ENCODE measurements at places on chromosomes 4 and X.

GRCh38 chrX:43469391-43470054, 186.6 kb upstream of the MAOA start:
- no peak for DNase-seq

DNA sequence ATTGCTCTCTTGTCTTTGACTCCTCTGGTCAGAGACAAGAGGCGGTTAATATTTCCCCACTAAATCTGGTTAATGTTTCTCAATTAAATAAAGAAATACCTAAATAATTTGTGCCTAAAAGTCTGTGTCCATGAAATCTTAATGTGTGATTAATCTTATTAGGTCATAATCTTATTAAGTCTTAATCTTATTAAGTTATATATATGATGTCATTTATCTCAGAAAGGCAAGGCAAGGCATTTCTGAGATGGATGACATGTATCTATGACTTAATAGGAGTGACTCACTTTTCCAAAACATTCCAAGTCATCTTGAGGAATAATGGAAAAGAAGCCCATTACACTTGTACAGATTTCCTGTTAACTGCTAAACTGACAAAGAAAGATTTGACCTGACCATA, 74.7 kb downstream of the TRAM1L1 start:
- no peak for DNase-seq

DNA sequence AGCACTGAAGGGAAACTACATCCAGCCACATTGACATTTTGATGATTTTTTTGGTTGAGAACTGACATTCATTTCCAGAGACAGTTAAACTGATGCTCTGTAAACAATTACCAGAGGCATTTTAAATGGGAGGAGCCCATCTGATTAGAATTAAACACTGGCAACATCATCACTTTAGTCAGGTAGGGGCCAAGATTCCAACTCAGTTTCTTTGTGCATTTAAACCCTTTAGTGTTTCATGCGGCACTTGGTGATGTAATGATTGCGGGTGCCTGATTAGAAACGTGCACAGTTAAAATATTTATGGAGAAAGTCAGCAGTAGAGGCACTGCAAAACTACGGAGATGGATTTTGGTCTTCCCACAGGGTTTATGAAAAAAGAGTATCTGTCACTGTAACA, 16.1 kb downstream of the TNIP3 start:
- DNase-seq = no peak

DNA sequence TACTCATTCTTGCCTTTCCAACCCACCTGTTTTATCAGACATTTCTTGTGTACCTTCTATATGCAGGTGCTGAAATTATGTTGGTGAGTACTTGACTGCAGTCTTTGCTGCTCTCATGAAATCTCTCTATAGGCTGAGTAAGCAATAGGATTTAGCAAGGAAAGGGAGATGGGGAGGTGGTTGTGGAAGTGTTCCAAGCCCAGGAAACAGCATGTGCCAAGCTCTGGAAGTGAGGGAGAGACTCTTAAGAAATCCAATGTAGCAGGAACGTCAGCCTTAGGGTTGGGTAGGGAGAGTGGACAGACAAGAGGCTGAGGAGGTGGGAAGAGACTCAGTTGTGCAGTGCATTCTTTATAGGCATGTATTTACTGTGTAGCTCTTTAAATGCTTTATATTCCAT, 5.6 kb downstream of the SEPTIN11 start:
- no peak for DNase-seq

GRCh38 chr4:163833669-163834068, 339.2 kb downstream of the TMA16 start:
- no peak for DNase-seq

- no peak for DNase-seq
Observed at GRCh38 chrX:136961594-136962135, 72.1 kb downstream of the GPR101 start.

DNA sequence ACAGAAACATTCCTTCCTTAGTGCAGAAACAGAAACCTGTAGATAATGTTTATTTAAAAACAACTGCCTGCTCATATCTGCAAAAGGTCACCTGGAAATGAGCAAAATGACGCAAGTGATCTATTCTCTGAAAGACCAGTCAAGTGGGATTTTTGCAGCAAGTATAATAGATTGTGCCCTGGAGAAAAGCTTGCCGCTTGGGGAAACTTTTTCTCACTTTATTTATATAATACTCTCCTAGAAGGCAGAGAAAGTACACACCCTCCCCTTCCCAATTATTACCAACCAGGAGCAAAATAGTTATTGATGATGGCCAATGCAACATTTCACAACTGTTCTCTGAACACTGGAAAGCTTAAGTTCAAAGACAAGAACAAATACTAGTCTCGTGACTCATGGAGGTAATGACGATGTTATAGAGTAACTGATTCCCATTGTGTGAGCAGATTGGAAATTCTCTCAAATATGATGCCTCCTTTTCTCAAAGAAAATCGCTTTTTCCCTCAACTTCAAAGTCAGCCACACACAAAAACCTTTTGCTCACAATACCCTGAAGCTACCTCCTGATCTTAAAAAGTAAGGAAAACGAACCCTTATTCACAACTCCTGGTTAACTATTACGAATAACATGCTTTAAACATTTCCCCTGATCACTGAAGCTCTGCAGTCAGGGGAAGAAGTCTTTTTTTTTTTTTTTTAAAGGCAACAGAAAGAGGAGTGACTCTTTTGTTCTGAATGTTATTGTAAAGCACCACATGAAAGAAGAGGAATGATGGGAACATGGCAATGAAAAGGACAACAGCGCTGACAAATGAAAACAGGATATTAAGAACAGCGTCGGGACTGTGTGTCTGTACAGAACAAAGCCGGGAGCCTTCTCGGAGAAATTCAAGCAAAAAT, 41.0 kb downstream of the MID1 start:
- peak; percentile 27 for DNase-seq

GRCh38 chrX:139903210-139903609, 29.6 kb downstream of the ATP11C start:
- DNase-seq = no peak

DNA sequence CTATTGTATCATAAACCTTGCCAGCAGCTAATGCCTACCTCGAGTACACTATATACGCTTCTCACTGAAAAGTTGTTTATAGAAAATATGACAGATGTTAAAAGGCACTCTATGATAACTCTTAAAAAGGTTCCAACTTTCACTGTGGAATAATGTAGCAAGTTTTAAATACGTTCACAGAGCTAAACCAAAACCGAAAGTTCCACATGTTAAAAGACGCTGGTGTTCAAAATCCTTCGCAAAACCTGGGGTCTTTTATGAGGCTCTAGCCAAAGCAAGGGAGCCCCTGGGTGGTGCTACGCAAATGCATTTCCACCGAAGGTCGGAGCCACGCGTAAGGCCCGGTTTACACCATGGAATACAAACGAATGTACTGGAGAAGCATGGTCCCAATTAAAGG, 103.7 kb upstream of the TENM3 start:
- no peak for DNase-seq

DNA sequence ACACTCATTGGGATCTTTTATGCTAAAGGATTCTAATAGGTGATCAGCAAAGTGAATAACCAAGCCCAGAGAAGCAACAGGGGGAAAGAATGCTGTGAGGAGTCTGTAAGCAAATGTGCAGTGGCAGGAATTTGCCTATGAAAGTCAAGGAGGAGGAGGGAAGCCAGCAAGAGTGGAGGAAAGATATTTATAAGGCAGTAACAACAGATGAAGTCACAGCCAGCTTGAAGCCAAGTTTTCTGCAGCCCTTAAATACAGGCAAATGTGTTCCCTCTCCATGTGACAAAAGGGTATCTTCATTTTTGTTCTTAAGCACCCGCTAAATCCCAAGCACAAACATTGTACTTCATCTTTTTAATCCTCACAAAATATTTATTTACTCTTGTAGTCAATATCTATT, 275.0 kb upstream of the CLNK start:
- no peak for DNase-seq

DNA sequence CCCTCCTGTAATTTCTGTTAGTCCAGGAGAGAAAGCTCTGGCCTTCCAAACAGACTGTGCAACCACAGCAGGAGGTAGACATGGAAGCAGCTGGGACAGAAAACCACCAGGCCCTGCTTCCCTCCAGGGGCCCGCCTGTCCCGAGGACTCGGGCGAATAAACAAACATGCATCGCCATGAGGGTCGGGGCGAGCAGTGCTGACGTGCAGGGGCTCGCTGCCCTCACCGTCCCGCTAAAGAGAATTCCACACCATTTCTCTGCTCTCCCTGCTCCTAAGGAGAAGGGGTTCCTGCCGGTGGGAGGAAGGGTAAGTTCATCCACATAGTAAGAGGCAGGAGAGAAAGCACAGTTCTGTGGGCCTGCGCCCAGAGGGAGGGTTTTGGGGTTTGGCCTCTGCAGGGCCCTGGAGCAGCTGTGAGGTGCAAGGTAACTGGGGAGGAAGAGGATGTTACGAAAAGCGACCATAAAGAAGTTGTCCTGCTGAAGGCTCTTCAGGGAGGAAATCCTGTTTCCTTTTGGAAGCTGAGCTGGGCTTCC, 54.9 kb downstream of the WFS1 start:
- no peak for DNase-seq

DNA sequence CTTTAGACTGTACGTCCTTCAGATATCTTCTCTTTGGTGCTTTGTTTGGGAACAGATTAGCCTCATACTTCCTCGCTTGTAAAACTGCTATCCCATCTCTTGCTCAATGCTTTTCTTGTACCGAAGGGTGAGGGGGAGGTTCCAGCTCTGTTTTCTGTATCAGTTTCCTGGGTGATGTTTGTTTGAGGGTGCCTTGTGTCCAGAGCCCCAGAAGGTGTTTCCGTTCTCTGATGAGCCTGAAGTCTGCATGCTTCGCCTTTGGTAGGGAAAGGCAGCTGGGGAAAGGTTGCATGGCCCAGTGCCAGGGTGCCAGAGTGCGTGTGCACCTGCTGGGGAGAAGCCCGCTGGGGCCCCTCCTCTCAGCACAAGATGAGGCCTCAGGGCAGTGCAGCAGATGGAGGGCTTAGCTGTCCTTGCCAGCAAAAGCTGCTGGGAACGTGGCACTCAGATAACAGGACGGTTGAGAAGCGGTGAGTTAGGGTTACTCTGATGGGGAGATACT, 73.7 kb downstream of the TBL1X start:
- DNase-seq = no peak

- no peak for DNase-seq
Observed at GRCh38 chrX:107571296-107571998, 56.9 kb upstream of the PRPS1 start.

DNA sequence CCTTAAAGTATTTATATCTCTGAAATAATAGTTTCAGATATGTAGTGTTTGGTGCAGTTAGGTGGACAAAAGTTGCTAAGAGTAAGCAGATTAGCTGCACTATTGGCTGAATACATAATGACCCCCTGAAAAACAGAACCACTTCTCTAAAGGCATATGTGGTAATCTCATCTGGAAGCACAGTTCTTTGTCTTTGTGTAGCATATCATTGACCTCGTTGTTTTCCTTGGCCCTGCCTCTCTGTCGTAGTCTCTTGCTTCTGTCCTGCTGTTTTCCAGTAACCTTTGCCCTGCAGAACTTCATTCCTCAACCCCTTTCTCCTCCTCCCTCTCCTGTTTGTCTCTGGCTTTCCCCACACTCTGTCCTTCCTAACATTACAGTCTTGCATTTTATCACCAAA, 41.4 kb downstream of the JADE3 start:
- peak; percentile 10 for DNase-seq

All from right kidney (tissue), 9 donors.